Anterior cingulate cortex (tissue), 58 donors: ENCODE measurements at places on chromosomes 6 and 20.

GRCh38 chr6:39657355-39658135 is 67.7 kb downstream of the KIF6 start:
- no peak for DNase-seq

DNA sequence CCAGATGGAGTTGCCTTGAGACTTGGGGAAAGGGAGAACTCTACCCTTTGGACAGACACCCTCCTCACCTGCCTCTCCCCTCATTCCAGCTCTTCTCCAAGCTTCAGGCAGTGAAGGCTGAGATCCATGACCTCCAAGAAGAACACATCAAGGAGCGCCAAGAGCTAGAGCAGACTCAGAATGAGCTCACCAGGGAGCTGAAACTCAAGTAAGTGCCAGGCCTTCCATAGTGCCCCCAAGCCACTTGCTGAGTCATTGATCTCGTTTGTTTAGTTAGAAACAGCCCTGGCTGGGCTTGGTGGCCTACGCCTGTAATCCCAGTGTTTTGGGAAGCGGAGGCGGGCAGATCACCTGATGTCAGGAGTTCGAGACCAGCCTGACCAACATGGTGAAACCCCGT is 39.2 kb downstream of the KIF3B start:
- DNase-seq: no peak

- DNase-seq: peak; percentile 10
Measured at GRCh38 chr6:131003488-131004386, 59.3 kb downstream of the EPB41L2 start.

DNA sequence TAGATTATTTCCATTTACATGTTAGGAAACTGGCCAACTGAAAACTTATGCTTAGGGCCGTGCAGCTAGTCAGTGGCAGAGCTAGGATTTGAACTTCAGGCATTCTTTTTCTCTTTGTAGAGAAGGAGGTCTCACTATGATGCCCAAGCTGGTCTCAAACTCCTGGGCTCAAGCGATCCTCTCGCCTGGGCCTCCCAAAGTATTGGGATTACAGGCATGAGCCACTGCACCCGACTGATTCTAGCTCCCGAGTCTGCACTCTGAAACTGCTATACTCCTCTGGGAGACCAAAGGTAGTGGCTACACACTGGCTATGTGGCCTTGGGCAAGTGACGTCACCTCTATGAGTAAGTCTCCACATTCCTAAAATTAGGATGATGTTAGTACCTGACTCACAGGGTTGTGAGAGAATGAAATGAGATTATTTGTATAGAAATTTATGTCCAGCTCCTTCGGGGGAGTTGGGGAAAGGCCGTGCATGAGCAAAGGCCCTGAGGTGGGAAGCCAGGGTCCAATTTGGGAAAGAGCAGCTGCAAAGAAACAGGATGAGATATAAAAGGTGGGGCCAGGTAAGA is 6.4 kb downstream of the PLTP start:
- DNase-seq: no peak

GRCh38 chr20:52047811-52048764 is 143.5 kb downstream of the ZFP64 start:
- DNase-seq: no peak
